ENCODE measurements at places on chromosomes 3 and 15. TPM values are rescaled to one million over a fixed set of nuclear protein-coding genes. Genes with fewer than 3 reads are reported as not detected.

The AHSG gene
- polyA plus RNA-seq, result 0.04 TPM

The TICRR gene
- polyA plus RNA-seq, result 3.7 TPM

The TUBGCP4 gene
- 4.2 TPM for polyA plus RNA-seq

The PPIB gene
- polyA plus RNA-seq, result 538 TPM

The CASR gene
- polyA plus RNA-seq, result 1.7 TPM

The RTP1 gene
- polyA plus RNA-seq, result not detected

The WDR93 gene
- polyA plus RNA-seq, result not detected

The LRRC31 gene
- polyA plus RNA-seq, result 9.5 TPM

- no peaks in the 10 kb centered on the region for H3K4me1 ChIP-seq
- H3K4me3 ChIP-seq, result peak overlapping the region; percentile 47
Observed at GRCh38 chr15:72796210-72796514, 12.6 kb upstream of the ADPGK start.

GRCh38 chr3:44861412-44862225, at the start of gene TMEM42:
Gene TMEM42, plus strand, starts transcription at chr3:44861912. Its CDS starts 13 bp downstream, at chr3:44861925.
- peak within 1 kb of the TSS; percentile 78 for H3K4me3 ChIP-seq
- H3K27me3 ChIP-seq, result no peaks in the 10 kb centered on the region
- DNase-seq, result peak; percentile 96
- no peaks in the 10 kb centered on the region for H3K4me1 ChIP-seq
- H3K36me3 ChIP-seq, result no peaks in the 10 kb centered on the region

- H3K36me3 ChIP-seq, result no peaks in the 10 kb centered on the region
- H3K4me3 ChIP-seq, result no peak overlapping the region
- no peak for DNase-seq
- H3K4me1 ChIP-seq, result no peaks in the 10 kb centered on the region
Observed at GRCh38 chr3:56277236-56277635, 191.0 kb downstream of the ERC2 start.

GRCh38 chr3:66037986-66038369, 740 bp downstream of the MAGI1 start:
- peak overlapping the region; percentile 95 for H3K27ac ChIP-seq
- H3K27me3 ChIP-seq, result no peaks in the 10 kb centered on the region
- DNase-seq, result no peak
- H3K36me3 ChIP-seq, result no peaks in the 10 kb centered on the region
- peak overlapping the region; percentile 85 for H3K4me3 ChIP-seq

DNA sequence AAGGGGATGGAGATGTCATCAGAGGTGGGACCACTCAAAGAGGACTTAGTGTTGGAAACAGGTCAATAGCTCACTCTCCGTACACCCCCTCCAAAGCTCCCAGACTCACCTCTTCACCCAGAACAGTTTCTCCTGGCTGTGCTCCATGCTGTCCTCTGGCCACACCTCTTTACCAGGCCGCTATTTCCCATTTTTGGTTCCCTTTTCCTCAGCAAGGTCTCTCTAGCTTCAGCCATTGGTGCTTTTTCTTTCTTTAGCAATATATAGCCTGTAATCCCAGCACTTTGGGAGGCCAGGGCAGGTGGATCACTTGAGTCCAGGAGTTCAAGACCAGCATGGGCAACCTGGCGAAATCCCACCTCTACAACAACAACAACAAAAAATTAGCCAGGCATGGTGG, 123.6 kb upstream of the SMAD3 start:
- no peak overlapping the region for H3K27ac ChIP-seq
- H3K4me1 ChIP-seq, result peaks cover 9% of the 10 kb centered on the region
- no peak for DNase-seq

- H3K27me3 ChIP-seq, result no peaks in the 10 kb centered on the region
- H3K4me3 ChIP-seq, result no peak overlapping the region
- H3K4me1 ChIP-seq, result no peaks in the 10 kb centered on the region
- no peak overlapping the region for H3K27ac ChIP-seq
Observed at GRCh38 chr3:186067360-186068242, 41.3 kb downstream of the ETV5 start.

DNA sequence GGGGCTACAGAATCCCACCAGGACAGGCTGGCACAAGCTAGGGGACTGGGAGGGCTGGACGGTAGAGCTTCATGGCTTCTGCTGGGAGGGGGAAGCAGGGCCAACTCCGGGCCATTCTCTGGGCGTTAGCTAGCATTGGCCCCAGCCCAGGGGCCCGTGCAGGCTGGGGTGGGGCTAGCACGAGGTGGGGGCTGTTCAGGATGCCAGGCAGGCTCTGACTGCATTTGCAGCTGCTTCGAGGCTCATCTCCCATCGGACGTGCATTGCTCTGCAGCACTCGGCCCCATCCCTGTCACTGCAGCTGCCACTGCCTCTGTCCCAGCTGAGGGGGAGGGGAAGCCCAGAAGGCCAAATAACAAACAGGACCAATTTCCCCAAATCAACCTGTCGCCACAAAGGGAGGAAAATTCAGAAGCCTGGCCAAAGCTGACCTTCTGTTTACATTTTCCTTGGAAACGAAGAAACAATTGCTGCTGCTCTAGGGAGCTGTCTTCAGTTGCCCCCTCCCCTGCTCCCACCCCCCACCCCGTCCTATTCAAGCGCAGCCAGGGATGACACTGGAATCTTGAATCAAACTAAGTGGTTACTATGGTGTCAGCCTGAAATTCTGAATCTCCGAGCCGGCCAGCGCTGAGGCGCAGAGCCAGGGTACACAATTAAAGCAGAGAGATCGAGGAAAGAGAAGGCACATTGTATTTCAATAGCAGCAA, 138.8 kb upstream of the PRR20G start:
- H3K27ac ChIP-seq, result no peak overlapping the region
- no peak for DNase-seq
- no peak overlapping the region for H3K4me3 ChIP-seq
- no peaks in the 10 kb centered on the region for H3K36me3 ChIP-seq
- H3K27me3 ChIP-seq, result peaks cover 40% of the 10 kb centered on the region

- H3K36me3 ChIP-seq, result no peaks in the 10 kb centered on the region
- no peak for DNase-seq
- no peaks in the 10 kb centered on the region for H3K27me3 ChIP-seq
Observed at GRCh38 chr3:188814581-188814980, 357.2 kb upstream of the TPRG1 start.

- H3K27me3 ChIP-seq, result no peaks in the 10 kb centered on the region
- H3K4me3 ChIP-seq, result no peak overlapping the region
- no peak overlapping the region for H3K27ac ChIP-seq
- no peaks in the 10 kb centered on the region for H3K36me3 ChIP-seq
- no peak for DNase-seq
Observed at GRCh38 chr3:150080058-150080730, 109.5 kb upstream of the PFN2 start.

DNA sequence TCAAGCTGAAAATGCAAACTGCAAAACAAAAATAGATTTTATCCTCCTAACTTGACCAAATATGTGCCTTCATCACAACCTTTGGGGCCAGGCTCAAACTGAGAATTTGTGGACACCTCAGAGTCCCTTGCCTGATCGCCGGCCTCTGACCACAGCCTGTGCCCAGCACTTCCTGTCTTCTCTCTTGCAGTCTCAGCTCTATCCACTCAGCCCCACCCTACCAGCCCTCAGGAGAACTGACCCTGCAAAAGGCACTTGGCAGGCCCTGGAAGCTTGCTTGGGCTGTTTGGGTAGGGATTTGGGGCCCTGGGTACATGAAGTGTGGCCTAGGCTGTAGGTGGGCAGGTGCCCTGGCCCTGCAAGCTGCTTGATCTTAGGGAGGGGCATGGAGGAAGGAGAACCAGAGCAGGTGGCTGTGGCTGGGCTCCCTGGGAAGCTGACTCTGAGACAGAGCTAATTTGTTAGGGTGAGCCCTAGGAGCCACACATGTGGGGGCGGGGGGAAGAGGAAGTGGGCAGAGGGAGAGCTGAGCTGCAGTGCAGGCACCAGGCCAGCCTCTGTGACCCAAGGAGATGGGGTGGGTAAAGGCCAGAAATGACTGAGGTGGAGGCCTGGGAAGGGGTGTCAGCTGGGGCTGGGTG, 8.6 kb downstream of the CLEC3B start:
- H3K4me3 ChIP-seq, result no peak overlapping the region
- no peaks in the 10 kb centered on the region for H3K4me1 ChIP-seq
- no peaks in the 10 kb centered on the region for H3K27me3 ChIP-seq

GRCh38 chr3:4948395-4948794, 30.8 kb upstream of the BHLHE40 start:
- H3K4me1 ChIP-seq, result no peaks in the 10 kb centered on the region
- no peak overlapping the region for H3K27ac ChIP-seq
- no peak for DNase-seq
- H3K36me3 ChIP-seq, result no peaks in the 10 kb centered on the region
- no peak overlapping the region for H3K4me3 ChIP-seq

DNA sequence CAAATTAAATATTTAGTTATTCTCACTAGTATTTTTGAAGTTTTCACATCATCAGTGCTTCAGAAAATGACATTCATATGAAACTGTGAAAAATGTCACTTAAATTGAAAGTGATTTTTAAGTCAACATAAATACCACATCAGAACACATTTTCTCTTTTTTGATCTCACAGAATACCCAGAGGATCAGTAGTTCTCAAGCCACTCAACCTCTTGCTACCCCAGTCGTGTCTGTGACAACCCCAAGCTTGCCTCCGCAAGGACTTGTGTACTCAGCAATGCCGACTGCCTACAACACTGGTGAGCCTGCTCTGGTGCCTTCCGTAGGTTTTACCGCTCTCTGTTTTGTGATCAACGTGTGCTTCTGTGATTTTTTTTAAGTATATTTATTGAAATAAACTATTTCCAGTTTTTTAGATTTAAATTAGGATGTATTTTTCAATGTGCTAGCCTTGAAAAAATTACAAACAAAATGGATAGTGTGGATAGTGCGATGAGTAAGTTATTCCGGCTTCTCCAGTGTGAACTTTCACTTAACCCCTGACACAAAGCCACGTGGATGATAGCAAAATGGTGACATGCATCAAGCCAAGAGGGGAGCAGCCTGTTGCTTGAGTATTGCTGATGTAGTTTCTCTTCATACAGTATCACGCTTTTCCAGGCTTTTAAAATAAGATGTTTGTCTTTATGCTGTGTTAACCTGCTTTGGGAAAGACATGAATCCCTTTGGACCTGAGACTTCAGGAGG, 26.5 kb downstream of the LYSMD4 start:
- H3K4me3 ChIP-seq, result no peak overlapping the region
- no peak for DNase-seq
- H3K4me1 ChIP-seq, result peaks cover 6% of the 10 kb centered on the region
- no peaks in the 10 kb centered on the region for H3K27me3 ChIP-seq
- peak overlapping the region; percentile 44 for H3K27ac ChIP-seq

DNA sequence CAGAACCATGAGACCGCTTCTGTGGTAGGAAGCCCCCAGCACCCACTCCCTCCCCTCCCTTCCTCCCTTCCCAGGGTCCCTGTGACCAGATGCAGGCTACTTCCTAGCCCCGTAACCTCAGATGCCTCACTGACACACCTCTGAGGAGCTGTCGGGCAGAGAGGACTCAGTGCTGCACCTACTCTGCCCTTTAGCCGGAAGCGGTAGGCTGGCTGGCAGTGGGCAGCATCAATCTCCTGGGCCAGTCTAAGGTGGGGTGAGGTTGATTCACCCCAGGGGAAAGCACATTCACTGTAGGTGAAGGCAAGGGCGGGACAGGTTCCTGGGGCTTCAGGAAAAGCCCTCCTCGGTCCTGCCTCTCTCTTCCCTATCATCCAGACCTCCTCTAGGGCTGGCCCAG, 19.1 kb downstream of the CSRNP1 start:
- peaks cover 29% of the 10 kb centered on the region for H3K36me3 ChIP-seq

DNA sequence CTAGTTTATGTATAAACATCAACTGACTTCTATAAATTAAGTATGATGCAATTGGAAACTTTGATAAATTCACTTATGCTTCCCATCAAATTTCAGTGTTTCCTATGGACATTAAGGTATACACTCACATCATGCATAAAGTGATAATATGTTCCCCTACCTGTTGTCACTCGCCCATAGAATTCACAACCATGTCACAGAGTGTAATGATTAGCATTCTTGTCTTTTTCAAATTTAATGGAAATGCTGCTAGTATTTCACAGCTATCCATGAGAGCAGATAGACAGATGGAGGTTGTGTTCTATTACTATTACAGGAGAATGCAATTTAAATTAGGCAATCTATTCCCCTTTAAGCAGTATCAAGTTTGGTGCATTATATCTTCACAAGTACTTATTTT, 984 bp downstream of the PLSCR4 start:
- H3K27me3 ChIP-seq, result no peaks in the 10 kb centered on the region
- no peaks in the 10 kb centered on the region for H3K4me1 ChIP-seq
- H3K4me3 ChIP-seq, result peak overlapping the region; percentile 77
- DNase-seq, result peak; percentile 14

- peak overlapping the region; percentile 61 for H3K4me3 ChIP-seq
- H3K4me1 ChIP-seq, result peaks cover 7% of the 10 kb centered on the region
- no peak overlapping the region for H3K27ac ChIP-seq
- no peaks in the 10 kb centered on the region for H3K36me3 ChIP-seq
Observed at GRCh38 chr3:48426944-48427629, 2.8 kb downstream of the PLXNB1 start.

DNA sequence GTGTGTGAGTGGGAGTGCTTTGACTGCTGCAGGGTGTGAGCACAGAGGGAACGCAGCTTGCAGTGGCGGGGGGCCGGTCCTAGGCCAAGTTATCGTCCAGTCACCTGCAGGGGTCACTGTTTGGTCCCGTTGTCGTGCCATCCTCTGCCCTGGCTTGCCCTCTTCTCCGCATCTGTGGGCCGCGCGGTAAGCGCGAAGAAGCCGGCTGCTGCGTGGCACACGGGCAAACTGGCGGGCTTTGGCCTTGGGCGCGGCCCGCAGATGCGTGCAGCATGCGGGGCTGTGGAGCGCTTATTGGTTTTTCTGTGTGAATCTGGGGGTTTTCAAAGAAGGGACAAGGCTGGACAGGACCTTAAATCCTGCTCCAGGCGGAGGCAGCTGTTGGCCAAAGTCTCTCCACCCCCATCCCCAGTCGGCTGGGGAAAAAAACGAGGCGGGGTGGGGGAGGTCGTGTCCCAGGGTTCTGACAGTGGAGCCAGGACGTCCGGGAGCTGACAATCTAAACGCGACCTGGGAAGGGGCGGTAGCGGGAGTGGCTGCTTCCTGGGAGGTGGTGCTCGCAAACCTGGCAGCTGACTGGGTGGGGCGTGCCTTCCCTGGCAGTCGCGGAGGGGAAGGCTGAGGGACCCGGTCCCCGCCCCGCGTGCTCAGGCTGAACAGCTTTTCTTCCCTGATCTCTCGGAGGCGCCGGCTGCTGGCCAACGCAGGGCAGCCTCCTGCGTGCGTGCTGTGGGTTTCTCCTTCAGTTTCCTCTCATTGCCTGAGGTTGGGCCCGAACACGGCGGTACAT, 39.7 kb upstream of the VEPH1 start:
- H3K4me3 ChIP-seq, result no peak overlapping the region
- H3K4me1 ChIP-seq, result no peaks in the 10 kb centered on the region
- peak; percentile 63 for DNase-seq
- H3K36me3 ChIP-seq, result no peaks in the 10 kb centered on the region
- no peak overlapping the region for H3K27ac ChIP-seq
- no peaks in the 10 kb centered on the region for H3K27me3 ChIP-seq

DNA sequence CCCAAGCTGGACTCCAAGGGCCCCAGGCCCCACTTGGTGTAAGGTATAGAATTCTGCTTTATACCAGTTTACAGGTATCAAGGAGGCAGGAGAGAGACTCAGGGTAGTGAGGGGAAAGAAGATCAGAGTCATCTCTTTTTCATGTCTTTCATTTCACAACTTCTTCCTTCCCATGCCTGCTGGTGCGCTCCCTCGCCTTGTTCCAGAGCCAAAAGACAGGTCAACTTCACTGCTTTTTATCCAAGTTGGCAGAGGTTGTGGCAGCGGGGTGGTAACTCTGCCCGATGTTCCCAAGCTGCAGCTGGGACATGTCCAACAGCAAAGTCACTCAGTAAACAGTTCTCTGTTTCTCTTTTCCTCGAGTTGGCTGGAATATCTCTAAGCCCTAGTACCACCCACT, 86.3 kb upstream of the TCF12 start:
- no peaks in the 10 kb centered on the region for H3K4me1 ChIP-seq
- no peak overlapping the region for H3K27ac ChIP-seq
- H3K27me3 ChIP-seq, result no peaks in the 10 kb centered on the region
- peak; percentile 11 for DNase-seq
- H3K36me3 ChIP-seq, result no peaks in the 10 kb centered on the region

- H3K4me3 ChIP-seq, result no peak overlapping the region
- DNase-seq, result no peak
- no peaks in the 10 kb centered on the region for H3K36me3 ChIP-seq
- no peak overlapping the region for H3K27ac ChIP-seq
Observed at GRCh38 chr3:132912416-132912753, 125.8 kb upstream of the TMEM108 start.
